Right renal pelvis (tissue), 4 donors: ENCODE measurements at places on chromosomes 4 and X. TPM values are rescaled to one million over a fixed set of nuclear protein-coding genes. Genes with fewer than 3 reads are reported as not detected.

The TRAM1L1 gene
- polyA plus RNA-seq, result 21.9 TPM

The PNMA3 gene
- polyA plus RNA-seq, result 32.8 TPM

GRCh38 chrX:148310426-148311165 is 189.8 kb upstream of the AFF2 start:
- DNase-seq, result no peak

- DNase-seq, result no peak
These were observed 521.7 kb downstream of the PPARGC1A start for GRCh38 chr4:23368081-23368697.

DNA sequence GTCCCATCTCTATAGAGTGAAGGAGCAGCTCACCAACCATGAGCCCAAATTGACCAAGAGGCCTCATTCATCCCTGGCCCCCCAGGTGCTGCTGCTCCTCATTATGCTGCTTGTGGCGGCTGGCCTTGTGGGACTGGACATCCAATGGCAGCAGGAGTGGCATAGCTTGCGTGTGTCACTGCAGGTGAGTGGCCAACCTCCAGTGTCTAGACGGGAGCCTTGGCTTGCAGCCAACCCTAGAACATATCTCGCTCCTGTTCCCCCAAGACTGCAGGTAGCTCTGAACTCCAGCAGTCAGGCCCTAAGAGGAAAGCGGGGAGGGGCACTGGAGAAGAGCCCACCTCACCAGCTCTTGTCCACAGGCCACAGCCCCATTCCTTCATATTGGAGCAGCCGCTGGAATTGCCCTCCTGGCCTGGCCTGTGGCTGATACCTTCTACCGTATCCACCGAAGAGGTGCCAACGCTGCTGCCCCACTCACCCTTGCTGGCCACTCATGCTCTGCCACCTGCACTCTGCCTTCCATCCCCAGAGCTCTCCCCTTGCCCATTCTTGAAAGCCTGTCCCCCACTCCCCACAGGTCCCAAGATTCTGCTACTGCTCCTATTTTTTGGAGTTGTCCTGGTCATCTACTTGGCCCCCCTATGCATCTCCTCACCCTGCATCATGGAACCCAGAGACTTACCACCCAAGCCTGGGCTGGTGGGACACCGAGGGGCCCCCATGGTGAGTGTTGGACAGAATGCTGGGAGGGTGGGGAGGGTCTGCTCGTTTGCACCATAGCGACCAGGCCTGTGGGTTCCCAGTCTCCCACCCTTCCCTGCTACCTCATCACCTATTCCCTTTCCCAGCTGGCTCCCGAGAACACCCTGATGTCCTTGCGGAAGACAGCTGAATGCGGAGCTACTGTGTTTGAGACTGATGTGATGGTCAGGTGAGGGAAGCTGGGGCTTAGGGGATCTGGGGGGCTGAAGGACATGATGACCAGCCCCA is 3.5 kb downstream of the GDPD2 start:
- DNase-seq, result no peak

- DNase-seq, result no peak
These were observed 138.3 kb downstream of the PDE5A start for GRCh38 chr4:119490335-119490734.
